ENCODE measurements at places on chromosomes 16 and 17.

DNA sequence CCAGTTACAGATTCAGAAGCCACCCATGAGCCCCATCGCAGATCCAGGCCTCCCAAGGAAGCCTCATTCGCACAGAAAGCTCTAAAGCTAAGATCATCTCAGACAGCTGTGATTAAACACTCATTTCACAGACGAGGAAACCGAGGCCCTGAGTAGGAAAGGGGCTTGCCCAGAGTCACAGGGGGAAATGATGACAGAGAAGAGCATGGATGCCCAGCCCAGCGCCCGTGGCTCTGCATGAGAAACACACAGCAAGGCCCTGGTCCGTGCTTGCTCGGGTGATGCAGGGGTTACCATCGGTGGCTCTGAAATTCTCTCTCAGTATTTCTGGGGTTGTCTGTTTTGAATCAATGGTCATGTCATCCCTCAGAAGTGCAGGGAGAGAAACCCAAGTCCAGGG is 109.6 kb downstream of the C16orf78 start:
- DNase-seq: peak; percentile 75

DNA sequence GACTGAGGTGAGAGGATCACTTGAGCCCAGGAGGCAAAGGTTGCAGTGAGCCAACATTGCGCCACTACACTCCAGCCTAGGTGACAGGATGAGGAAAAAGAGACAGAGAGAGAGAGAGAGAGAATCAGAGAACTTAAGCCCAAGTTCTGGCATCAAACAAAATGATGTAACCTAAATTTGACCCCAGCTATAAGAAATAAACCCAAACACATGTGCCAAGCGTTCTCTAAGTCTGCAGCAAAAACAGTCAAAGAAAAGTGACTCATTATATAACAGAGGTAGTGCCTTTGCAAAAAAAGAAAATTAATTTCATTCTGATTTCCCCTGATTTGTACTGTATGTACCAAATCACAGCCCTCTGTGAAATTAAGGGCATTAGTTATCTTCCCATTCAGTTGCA is 89.5 kb downstream of the CDH11 start:
- DNase-seq: no peak

- no peak for DNase-seq
These were observed 17.4 kb downstream of the IRF8 start for GRCh38 chr16:85916141-85916890.

GRCh38 chr16:2035431-2036199 is 8.9 kb downstream of the NHERF2 start:
- peak; percentile 89 for DNase-seq

DNA sequence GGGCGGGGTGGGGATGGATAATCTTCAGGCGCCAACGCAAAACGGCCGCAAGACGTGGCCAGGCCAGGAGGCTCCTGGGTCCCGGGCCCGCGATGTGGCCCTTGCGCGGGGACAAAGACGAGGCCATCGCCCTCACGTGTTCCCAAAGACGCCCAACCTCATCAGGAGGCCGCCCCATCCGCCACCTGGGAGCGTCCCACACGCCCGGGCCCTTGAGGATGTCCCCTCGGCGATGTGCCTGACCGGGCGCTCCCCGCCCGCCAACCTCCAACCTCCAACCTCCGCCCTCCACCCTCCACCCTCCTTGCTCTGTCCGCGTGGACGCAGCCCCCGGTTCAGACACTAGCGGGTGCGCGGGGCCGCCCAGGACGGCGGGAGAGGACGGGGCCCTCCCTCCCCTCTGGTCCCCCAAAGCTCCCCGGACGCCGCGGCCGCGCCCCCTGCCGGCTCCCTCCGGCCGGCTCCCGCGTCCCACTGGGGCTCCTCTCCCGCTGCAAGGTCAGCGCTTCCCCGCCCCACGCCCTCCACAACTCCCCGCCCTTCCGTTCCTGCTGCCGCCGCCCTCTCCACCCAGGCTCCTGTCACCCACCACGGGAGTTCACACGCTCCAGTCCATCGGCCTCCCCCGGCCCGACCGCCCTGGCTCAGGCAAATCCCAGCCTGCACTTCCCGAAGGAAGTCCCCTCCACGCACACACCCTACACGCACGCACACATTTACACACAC is 250.8 kb upstream of the RPL38 start:
- no peak for DNase-seq

- no peak for DNase-seq
These were observed 892 bp downstream of the RBFOX3 start for GRCh38 chr17:79609673-79610645.

- DNase-seq: no peak
These were observed 183.9 kb downstream of the PARN start for GRCh38 chr16:14445937-14446715.

DNA sequence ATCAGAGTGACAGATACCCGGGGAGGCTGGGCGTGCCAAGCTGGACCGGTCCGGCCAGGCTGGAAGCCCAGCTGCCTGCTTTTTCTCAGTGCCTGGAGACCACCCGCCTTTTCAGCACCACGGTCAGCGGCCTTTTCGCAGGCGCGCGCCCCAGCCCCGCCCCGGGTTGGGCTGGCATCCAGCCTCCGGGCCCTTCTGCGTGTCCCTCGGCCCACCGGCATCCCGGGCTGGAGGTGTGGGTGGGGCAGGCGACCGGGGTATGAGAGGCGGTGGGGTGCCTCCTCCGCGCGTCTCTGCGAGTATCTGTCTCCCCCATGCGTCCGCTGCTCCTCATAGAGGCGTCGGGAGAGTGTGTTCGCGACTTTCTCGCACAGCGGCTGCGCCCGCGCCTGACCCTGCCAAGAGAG is 102.5 kb downstream of the MRM1 start:
- DNase-seq: no peak

DNA sequence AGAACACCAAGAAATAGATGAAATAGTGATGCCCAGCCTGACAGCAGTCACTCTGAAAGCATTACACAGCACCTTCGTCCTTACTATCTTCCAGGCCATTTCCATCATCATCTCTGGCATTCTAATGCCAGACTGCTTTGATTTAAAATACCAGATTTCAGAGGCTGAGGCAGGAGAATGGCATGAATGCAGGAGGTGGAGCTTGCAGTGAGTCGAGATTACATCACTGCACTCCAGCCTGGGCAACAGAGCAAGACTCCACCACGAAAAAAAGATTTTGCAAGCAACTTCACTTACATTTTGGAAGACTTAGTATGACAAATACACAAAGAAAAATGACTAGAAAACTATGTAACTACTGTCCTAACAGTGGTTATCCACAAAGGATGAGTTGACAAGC is 244.0 kb downstream of the CPPED1 start:
- DNase-seq: no peak

DNA sequence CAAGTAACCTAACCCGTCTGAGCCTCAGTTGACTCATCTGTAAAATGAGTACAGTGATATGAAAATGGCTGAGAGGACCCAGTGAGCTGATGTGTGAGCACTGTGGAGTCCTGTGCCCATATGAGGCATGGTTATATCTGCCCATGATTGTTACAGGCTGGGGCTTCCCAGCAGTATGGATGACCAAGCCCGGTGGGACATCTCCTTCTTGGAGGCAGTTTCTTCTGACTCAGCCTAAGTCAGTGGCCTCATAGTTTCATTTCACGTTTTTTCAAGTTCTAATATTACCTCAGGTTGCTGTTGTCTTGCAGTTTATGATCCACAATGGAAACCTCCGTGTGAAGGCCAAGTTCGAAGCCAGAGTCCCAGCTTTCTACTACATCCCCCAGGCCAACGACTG is 4.8 kb downstream of the ADAP2 start:
- DNase-seq: no peak

DNA sequence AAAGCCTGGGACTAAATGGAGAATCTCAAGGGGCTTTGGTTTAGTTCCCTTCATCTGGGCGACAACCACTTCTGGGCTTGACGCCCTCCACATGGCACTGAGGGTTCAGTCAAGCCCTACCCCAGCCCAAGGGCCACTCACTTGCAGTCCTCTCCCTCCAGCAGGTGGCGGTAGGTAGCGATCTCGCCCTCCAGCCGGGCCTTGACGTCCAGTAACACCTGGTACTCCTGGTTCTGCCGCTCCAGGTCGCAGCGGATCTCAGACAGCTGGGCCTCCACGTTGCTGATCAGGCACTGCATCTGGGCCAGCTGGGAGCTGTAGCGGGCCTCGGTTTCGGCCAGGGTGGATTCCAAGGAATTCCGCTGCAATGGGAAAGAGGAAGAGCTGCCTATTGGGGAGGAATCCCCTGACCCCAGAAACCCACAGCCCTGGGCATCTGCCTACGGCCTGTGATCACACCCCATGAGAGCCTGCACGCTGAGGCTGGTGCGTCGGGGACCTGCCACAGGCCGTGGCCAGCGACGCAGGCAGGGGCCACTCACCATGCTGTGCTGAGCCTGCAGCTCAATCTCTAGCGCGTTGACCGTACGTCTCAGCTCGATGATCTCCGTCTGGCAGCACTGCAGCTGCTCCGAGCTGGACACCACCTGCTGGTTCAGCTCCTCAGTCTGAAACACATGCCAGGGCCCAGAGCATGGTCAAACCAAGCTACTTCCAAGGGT is 2.7 kb downstream of the KRT36 start:
- peak; percentile 83 for DNase-seq

GRCh38 chr17:28712032-28712704 is 480 bp upstream of the PROCA1 start:
- no peak for DNase-seq

- DNase-seq: no peak
These were observed 30.4 kb downstream of the CCDC182 start for GRCh38 chr17:57714665-57715180.

DNA sequence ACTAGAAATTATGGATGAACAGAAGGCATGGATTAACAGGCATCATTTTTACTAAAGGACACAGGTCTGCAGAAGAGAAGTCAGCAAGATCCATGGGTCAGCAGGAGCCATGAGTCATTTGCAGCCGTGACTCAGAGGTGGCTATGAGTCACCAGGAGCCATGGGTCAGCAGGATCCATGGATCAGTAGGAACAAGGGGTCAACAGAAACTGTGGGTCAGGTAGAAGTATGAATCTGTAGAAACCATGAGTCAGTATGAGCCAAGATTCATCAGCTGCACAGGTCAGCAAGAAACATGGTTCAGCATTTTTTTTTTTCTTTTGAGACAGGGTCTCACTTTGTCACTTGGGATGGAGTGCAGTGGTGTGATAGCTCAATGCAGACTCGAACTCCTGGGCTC is 58.2 kb upstream of the HS3ST4 start:
- DNase-seq: no peak

DNA sequence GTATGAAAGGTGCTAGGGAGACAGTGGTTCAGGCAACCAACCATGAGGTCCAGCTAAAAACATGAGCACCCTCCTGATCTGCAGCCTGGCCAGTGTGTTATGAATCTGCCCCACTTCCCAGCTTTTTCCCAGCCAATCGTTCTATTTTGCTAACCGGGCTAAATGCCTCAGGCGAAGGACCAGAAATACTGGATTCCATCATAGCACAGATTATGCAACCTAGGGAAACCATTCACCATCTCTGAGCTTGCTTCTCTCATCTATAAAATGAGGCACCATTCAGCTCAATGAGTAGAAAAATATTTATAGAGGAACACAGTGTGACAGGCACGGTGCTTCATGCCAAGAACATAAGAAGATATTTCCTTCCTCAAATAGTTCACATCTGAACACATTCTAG is 45.2 kb upstream of the NUDT7 start:
- no peak for DNase-seq

GRCh38 chr16:56346131-56346890 is 79.0 kb downstream of the AMFR start:
- DNase-seq: peak; percentile 59

DNA sequence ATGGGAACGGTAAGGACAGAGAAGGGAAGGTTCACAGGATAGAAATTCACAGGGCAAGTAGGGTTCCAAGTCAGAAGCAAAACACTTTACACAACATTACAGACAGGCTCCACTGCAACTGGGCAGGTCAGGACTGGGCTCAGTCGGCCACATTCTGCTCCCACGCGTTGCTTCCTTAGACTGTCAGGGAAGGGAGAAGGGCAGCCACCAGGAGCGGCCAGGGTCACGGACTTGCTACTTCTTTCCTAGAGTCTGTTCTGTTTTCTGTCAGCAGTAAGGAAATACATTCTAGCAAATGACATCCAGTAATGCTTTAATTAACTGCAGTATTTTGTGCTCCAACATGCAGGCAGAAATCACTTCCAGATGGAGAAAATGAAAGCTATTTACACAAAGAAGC is 160.3 kb upstream of the RPH3AL start:
- DNase-seq: peak; percentile 85

- DNase-seq: peak; percentile 81
These were observed 33.6 kb downstream of the RNF213 start for GRCh38 chr17:80294210-80294609.

GRCh38 chr17:3887804-3888203 is 5.0 kb downstream of the CAMKK1 start:
- no peak for DNase-seq

- DNase-seq: peak; percentile 96
These were observed 47.2 kb downstream of the ARHGAP27 start for GRCh38 chr17:45385331-45385997.

GRCh38 chr17:55576996-55577586 is 65.8 kb upstream of the SMIM36 start:
- DNase-seq: no peak
